ENCODE measurements at places on chromosomes 13 and 19.

- no peak for DNase-seq
Measured at GRCh38 chr19:1211494-1212234, 6.1 kb downstream of the STK11 start.

GRCh38 chr19:33520048-33520643 lies 1.4 kb downstream of the PEPD start:
- no peak for DNase-seq

- no peak for DNase-seq
Measured at GRCh38 chr19:19399733-19400433, 5.6 kb upstream of the GATAD2A start.

DNA sequence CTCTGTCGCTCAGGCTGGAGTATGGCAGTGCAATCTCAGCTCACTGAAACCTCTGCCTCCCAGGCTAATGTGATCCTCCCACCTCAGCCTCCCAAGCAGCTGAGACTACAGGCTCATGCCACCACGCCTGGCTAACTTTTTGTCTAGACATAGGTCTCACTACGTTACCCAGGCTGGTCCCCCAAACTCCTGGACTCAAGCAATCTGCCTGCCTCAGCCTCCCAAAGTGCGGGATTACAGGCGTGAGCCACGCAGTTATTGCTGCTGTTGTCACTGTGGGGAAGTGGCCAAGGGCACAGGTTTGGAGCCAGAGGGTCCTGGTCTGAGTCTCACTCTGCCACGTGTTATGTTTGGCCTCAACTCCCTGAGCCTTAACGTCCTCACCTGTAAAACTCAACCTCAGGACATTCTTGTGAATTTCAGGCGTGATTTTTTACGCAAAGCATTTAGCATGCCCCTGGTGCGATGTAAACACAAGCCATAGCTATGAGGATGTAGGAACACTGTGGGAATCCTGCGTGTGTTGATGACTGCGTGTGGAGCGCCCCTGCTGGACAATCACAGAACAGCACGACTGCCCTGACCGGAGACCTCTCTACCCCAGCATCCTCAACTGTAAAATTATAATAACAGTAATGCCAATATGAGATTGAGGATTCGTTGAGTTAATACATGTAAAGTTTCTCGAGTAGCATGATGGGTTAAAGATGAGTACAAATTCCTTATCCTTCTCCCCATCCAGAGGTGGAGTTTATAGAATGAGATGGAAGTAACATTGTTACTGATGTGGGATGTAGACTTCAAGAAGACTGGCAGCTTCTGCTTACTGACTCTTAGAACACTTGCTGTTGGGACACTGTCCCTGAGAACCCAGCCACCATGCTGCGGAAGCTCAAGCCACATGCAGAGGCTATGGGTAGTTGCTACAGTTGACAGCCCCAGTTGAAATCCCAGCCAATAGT lies 41.8 kb upstream of the PNMA8B start:
- DNase-seq: peak; percentile 20

- DNase-seq: no peak
Measured at GRCh38 chr13:30752201-30752797, 17.0 kb downstream of the ALOX5AP start.

- DNase-seq: no peak
Measured at GRCh38 chr13:112329376-112329775, 46.8 kb upstream of the SPACA7 start.

DNA sequence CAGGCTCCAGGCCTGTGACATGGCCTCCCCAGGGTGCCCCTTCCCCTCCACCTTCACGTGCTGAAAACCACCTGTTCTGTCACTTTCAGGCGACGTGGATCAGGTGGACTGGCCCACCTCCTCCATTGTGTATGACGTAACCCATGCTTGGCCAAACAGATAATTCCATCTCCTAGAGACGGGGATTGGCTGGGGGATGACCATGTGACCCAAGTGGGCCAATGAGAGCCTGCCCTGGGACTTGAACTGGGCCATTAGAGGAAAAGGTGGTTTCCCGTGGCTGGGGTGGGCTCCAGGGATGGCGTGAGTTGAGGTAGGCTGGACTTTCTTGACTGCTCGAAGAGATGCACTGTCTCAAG lies 3.6 kb upstream of the ADAMTSL5 start:
- no peak for DNase-seq

DNA sequence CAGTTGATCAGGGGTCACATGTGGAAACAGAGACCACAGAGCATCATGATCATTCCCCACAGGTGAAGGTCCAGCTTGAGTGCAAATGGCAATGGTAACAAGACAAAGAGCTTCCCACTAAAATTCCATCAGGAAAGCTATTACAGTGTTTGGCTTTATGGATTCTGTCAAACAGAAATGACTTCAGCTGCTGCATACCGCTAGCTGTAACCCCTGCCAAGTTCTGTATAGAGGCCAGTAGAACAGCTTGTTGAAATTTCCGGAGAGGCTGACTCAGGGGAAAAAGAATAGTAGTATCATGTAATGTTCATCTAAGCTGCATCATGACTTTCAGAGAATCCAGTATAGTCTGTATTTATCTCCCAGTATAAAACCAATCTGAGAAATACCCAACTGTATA lies 1704.7 kb downstream of the SLITRK5 start:
- no peak for DNase-seq

DNA sequence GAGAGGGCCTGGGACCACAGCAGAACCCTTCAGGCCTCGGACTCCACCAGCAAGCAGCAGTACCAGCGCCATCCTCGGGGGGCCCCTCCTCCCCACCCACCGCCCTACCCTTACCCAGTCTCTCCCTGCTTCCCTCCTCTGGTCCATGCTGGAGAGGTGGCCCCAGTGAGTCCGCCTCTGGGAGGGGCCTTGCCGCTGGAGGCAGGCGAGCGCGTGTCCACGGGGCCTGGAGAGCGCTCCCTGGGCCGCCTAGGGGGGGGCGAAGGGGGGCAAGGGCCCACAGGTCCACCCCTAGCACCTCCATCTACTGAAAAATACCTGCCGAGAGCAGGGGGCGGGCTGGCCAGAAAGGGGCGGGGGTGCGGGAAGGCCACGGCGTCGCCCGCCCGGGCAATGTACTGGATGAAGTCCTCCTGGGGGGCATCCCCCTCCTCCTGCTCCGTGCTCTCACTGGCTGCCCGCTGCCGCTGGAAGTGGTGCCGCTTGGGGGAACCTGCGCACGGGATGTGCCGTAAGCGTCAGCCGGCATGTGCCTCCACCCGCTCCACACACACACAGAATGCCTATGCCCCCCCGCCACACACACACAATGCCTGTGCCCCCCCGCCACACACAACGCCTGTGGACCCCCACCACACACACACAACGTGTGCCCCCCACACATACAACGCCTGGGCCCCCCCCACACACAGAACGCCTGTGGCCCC lies 6.9 kb downstream of the CBARP start:
- no peak for DNase-seq

DNA sequence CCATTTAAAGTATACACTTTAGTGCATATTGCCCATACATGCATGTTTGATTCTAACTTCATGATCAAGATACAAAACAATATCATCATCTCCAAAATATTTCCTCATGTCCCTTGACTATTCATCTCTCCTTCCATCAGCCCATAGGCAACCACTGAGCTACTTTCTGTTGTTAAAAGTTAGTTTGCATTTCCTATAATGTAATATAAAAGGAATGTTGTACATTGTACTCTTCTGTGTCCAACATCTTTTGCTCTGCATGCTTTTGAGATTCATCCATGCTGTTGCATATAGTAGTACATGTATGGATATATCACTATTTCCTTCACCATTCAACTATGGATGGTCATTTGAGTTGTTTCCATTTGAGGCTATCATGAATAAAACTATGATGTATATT lies 74.7 kb downstream of the ITGBL1 start:
- no peak for DNase-seq

Measured in stimulated activated CD4-positive, alpha-beta T cell treated with anti-CD3 and anti-CD28 coated beads, TNF-alpha, amount 100 ng/mL, for 1 hour (primary cell).